Globus pallidus (tissue), 1 donor: ENCODE measurements at places on chromosomes 12 and 14.

DNA sequence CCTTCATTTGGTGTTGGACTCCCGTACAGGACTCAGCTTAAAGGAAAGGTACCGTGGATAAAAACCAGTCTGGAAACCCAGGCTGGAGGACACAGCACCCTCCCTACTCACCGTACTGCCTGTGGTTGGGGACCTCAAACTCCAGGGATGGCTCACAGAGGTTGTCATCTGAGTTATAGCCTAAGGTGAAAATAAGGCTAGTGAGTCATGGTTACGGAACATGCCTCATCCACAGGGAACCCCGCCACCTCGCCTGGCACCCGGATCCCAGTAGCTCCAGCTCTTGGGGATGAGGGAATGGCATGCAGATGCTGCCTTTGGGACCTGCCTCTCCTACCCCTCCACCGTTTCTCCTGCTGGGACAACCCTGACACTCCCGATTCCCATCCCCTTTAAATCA lies 36.8 kb upstream of the GPR68 start:
- no peak for DNase-seq

DNA sequence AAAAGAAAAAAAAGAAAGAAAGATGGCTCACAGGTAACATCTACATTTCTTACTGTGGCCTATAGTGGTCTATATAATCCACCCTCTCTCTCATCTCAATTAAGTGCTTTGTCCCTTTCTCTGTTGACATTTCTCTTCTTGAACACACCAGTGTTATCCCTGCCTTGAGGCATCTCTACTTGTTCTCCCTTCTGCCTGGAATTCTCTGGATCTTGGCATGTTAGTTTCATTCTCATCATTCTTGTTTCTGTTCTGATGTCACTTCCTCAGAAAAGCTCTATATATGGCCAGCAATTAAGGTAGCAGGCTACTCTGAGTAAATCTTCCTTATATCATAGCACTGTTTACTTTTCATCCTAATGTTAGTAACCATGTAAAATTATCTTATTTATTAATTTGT lies 155.7 kb upstream of the PDZRN4 start:
- DNase-seq: no peak

DNA sequence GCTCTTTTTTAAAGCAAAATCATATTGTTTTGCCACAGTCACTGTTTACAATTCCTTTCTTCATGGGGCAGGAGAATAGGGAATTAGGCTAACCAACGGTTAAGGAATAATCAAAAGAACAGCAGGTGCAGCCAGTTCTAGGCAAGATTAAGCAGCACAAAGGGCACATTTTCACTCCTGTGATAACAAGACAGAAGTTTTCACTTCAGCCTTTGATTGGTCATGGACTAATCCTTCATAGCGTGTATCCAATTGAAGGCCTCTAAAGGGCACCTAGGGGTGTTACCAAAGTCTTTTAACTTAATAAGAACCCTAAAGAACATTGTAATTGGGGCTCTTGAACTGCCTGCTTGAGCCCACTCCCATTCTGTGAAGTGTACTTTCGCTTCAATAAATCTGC lies 206.9 kb upstream of the AMIGO2 start:
- no peak for DNase-seq

DNA sequence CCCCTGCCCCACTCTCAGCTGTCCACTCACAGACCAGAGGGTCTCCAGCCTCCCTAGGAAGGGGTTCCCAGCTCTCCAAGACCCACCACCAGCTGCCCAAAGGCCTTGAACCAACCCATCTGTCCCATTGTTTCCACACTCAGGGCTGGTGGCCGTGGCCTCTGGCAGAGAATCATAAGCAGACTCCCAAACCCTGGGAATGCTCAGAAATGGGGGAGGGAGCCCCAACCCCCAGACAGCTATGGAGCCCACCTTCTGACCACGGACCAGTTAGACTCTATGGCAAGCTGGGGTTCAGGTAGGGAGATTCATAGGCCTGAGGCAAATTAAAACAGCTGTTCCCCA lies 280.0 kb downstream of the DPF3 start:
- no peak for DNase-seq

DNA sequence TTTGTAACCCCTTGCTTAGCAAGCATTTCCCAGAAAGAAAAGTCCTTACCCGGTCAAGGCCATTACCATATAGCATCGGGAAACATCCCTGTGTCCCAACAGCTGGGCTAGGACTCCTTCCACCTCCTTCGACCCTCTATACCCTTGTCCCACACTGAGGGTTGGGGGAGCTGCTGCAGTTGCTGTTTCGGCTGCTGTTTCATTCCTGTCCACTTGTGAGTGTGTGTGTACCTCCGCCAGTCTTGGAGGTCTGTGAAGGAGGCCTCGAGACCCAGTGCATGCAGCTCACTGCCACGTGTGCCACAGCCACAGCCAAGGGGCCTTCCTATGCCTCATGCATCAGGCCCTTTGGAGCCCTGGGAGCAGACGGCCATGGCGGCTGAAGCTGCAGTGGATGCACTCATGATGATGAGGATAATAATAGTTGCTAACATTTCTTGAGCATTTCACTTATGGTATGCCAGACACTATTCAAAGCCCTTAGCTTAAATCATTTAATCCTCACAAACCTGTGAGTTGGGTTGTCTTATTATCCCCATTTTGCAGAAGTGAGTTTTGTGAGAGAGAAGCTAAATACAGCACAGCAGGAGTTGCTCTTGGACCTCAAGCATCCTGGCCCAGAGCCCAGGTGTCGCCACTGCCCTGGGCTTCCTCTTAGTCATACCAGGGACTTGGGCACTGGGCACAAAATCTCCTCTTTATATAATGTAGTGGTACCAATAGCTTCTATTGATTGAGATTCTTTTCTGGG lies 156.5 kb downstream of the PRKCH start:
- DNase-seq: peak; percentile 51

DNA sequence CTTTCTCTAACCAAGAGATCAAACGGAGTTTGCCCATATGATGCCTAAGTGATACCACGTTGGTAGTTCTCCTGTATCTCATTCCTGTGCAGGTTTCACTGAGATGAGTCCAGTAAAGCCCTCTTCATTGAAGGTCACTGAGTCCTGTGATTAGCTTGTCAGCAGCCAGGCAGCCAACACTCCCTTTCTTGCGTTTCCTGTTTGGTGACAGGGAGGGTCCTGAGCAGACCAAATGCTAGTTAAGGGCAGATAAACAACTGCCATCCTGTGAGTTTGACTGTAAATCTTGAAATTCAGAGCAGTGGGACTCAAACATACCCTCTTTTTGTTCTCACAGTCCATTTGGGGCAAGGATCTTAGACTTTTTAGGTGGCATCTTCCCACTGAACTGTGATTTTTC lies 39.4 kb downstream of the ZNF641 start:
- DNase-seq: no peak

- no peak for DNase-seq
Observed at GRCh38 chr12:76765598-76765997, 1.7 kb downstream of the ZDHHC17 start.

DNA sequence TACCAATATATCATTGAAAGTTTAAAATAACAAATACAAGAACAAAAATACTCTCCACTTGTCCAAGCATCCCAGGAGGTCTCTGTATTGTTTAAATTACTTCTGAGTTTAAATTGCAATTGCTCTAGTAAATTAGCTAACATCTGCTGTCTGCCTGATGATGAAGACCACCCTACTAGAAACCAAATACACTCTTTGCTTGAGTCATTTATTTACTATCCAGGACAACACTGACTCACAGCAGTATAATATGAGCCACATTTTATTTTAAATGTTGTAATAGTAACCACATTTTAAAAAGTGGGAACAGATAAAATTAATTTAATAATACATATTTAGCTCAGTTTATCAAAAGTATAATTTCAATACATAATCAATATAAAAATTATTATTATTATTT lies 62.9 kb upstream of the EEA1 start:
- DNase-seq: no peak
